ENCODE measurements at places on chromosomes 2 and 18.
A peak's percentile ranks its signal among the peaks of the same experiment; 100 is the strongest.

DNA sequence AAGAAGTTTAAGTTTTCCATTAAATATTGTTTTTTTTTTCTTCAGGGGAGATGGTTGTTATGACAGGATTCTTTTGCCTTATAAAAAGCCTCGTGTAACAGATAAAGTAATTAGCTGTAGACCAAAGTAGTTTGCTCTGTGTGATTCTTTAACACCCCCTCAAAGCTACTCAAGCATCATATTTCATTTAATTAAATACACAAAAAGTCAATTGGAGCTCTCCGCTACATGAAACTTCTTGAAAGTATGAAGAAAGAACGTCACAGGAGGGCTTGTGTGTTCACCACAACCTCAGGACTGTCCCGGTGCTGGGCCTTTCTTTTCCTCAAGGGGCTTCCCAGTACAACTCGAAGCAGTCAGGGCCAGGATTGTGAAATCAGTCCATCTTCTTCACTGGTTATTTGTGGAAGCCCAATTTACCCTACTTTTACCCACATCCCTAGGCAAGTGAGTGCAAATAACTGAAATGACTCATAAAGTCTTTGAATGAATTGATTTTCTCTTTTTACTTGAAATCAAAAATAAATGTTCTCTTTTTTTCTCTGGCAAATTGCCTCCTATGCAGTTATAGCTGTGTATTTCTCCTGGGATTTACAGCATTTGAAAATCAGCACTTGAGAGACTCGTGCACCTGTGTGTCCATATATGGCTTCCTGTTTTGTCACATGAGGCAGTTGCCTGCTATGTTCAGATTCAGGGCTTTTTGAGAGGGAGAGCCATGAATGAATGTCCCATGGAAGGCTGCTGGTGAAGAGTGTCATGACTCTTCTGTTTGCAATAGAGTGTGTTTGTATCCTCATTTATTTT lies 48.6 kb downstream of the LINC00305 start:
- no peak for DNase-seq

- peak; percentile 88 for DNase-seq
Measured at GRCh38 chr2:130355578-130356431, at the start of gene PTPN18. Gene PTPN18 (plus strand): TSS chr2:130356056. CDS start chr2:130356108, 52 bp downstream.

GRCh38 chr18:75066021-75066880 lies 142.7 kb downstream of the PTGR3 start:
- no peak for DNase-seq

DNA sequence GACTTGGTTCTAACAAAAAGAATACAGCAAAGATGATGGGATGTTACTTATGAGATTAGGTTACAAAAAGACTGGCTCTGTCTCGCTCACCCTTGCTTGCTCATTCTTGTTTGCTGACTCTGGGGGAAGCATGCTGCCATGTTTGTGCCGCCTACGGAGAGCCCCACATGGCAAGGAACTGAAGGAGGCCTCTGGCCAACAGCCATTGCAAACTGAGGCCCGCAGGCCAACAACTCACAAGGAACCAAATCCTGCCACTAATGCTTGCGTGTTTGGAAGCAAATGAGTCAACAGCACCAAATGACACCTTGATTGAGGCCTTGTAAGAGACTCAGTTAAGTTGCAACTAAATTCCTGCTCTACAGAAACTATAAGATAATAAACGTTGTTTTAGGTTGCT lies 297.6 kb upstream of the STON1 start:
- no peak for DNase-seq

DNA sequence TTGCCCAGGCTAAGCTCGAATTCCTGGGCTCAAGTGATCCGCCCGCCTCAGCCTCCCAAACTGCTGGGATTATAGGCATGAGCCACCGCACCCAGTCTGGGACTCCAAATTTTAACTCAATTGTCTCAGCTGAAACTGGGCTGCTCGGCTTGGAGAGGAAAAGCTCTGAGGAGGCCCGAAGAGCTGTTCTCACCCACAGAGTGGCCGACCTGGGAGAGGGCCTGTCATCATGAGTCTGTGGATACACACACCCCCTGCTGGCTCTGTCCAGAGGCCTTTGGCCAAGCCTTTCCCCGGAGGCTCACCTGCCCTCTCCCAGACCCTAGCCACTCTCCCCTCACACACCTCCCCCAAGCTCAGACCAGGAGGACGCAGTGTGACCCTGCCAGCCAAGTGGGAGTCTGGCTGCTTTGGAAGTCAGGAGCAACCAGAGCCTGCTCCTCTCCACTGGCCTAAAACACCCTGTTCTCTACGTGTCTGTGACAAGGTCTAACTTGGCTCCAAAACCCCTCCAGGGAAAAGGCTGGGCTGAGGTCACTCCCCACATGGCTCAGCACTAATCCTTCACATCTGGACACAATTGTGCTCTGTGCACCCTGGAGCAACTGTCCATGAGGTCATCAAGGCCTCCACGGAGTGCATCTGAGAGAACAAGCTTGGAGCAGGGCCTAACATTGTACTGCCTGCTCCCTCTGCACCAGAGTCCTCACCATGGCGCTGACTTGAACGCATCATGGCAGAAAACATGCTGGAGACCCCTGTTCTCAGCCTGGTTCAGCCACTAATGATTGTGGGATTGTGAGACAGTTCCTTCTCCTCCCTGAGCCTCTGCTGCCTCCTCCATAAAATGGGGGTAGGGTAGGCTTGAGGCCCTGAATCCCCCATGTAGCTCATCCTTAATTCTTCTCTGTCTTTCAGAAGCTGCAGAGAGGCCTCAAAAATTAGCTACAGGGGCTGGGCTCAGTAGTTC lies 49.9 kb upstream of the RAB6C start:
- peak; percentile 63 for DNase-seq
